Iris pigment epithelial cell (primary cell): ENCODE measurements at places on chromosomes 13 and 19.

DNA sequence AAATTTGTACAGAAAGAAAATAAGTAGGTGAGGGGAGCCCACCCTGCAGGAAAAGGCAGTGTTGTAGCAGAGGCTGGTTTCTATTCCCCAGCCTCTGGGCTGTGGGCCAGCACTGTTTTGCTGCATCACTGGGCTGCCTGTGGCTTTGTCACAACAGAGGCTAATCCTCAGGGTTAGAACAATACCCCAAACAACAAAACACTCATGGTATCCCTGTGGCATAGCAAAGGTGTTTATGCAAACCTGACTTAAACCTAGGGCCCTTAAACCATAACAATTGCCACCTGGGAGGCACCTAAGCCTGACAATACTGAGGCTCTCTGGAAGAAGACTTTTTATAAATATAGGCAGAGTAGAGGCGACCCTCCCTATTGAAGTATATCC is 314.7 kb downstream of the OLFM4 start:
- DNase-seq: no peak

DNA sequence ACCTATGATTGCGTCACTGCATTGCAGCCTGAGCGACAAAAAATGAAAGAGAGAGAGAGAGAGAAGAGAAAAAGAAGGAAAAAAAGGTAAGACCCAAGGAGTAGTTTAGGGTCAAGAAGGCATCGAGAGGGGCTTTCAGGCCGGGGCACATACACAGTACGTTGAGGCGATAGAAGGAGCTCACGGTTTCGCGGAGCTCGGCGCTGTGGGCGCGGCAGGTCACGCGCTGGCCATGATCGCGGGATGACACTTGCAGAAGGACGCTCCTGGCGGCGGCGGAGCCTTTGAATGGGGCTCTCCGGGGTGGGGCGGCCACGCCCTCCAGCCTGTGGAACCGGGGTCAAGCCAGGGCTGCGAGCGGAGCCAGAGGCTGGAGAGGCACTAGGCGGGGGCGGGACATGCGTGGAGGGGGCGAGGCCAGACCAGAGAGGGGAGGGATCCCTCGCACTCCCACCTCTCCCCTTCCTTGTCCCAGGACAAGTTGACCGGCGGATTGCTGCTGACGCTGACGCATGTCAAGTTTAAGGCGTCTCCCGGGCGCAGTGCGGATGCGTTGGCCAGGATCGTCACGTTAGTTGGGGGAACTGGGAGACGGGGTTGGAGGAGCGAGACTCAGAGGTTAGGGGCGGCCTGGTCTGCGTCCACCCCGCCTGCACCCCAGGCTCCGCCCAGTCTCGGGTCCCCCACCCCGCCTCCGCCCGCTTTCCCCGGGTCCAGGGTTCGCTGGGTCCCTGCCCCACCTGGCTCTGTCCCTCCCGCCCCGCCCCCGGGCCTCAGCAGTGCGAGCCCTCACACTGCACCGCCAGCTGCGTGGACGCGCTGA is 6.9 kb downstream of the NPHS1 start:
- DNase-seq: no peak

GRCh38 chr19:35790981-35791813 is 15.8 kb downstream of the ARHGAP33 start:
- DNase-seq: no peak

- no peak for DNase-seq
Observed at GRCh38 chr19:29673451-29674371, 8.4 kb downstream of the PLEKHF1 start.

- DNase-seq: no peak
Observed at GRCh38 chr19:38216785-38217641, 7.0 kb downstream of the DPF1 start.

- peak; percentile 43 for DNase-seq
Observed at GRCh38 chr19:57171551-57172081, 4.3 kb upstream of the DUXA start.

- DNase-seq: peak; percentile 7
Observed at GRCh38 chr19:39192846-39193245, 3.9 kb upstream of the NCCRP1 start.

DNA sequence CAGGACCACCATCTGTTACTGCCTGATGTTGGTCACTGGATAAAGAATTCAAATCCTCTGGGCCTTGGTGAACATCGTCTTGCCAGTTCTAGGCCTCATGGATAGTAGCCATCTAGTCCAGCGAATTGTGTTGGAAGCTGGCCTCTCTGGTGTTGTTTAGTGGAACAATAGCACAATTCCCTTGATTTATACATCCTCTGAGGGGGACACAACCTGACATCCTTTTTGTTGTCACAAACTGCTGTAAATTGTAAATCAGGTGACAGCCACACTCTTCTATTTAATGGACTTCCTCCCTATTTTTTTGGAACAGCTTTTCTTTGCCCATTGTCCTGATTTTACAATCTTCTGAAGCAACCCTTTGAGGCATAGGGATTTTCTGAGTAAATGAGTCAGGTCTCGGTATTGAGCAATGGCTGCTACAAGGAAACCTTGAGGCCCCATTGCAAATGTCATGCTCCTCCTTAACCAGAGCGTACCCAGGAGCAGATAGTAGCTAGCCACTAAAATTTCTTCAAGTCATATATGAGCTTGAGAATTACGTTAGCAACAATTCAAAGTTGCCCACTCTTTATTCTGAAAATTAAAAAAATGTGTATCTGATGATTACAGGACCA is 263.3 kb downstream of the COG6 start:
- peak; percentile 80 for DNase-seq

DNA sequence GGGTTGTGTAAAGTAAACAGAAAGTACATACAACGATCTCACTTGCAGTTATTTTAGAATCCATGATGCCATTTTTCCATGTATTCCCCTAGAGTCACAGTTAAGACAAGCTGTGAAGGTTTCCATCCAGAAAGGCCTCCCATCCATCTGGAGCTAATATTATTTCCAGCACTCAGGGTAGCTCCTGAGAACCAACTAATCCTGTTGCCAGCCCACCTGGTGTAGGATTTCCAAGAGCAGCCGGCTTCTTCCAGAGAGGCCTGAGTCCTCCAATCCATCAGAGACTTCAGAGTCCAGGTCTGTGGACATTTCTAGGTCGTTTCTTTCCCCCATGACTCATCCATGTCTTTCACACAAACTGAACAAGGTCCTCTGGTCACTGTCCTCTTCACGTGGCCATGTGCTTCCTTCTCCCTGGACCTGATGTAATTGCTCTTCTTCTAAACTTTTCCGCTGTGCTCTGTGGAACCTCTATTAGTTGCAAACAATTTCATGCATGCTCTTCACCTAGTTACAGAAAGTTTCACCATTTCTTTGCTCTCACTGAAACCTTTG is 270.3 kb upstream of the TMTC4 start:
- no peak for DNase-seq

DNA sequence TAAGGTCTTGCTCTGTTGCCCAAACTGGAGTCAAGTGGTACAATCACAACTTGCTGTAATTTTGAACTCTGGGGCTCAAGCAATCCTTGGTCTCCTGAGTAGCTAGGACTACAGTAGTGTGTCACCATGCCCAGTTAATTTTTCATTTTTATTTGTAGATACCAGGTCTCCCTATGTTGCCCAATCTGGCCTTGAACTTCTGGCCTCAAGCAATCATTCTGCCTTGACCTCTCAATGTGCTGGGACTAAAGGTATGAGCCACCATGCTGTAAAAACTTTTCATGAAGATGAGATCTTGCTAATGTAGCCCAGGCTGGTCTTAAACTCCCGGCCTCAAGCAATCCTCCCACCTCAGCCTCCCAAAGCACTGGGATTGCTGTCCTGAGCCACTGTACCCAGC is 15.1 kb upstream of the NAA16 start:
- no peak for DNase-seq

DNA sequence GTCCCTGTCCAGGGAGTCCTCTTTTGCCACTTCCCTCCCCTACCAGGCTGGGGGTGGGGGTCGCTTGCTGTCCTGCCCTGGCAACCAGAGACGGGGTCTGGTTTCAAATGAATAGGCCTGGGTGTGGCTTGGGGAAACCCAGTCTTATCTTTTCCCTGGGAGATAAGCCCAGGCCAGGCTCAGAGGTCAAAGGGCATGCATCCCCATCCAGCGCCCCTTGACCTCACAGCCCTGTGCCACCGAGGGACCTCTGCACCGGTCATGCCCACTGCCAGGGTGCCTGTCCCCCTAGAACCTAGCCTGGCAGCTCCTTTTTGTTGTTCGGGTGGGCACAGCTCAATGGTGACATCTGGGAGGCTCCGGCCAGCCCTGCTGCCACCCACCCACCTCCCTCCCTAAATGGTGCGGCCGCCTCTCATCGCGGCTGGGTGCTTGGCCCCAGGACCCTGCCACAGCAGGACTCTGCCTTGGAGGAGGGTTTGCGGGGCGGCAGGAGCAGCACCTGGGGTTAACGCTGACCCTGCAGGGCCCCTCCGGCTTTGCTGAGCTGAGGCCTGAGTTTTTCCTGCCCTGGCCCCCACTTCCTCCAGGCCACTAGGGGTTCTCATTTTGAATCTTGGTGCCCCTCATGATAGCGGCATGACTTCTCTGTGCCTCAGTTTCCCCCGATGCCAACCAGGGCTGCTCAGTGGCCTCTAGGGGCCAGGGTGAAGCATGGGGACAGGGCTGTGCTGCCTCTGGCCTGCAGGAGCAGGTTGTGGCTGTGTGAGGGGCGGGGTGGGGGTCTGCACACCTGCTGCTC is 2.9 kb upstream of the CERS1 start:
- DNase-seq: no peak

DNA sequence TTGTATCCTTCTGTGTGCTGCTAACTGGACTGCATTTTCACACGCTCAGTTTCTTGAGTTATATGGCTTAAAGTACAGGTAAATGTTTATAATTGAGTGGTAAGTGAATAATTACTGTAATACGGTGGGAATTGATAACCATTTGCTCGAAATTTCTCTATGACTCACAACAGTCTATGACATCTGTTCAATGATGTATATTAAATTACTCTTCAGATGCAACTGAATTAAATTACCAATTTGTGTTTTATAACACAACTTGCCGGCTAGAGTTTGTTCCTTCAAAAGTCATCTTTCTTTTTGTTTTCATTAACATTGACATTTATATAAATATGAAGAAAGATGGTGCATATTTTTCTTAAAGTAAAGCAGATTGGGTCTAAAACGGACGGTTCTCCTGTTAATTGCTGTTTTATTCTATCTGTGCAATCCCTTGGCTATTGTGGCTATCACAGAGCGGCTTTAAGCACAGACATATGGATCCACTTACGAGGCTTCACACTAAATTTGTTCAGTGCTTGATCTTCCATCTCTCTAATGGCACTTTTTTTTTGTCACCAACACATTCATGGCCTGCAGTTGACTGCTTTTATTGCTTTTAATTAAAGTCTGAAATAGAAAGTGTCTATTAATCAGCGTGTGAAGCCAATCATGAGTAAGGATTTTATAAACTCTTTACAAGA is 1291.6 kb upstream of the SLC10A2 start:
- DNase-seq: no peak

GRCh38 chr13:45658586-45659235 is 43.2 kb upstream of the ERICH6B start:
- peak; percentile 55 for DNase-seq

- no peak for DNase-seq
Observed at GRCh38 chr19:2171349-2172145, 7.8 kb downstream of the DOT1L start.

- peak; percentile 72 for DNase-seq
Observed at GRCh38 chr19:32675720-32676185, at the start of gene RGS9BP. RGS9BP (plus strand) TSS chr19:32675848; CDS start chr19:32676264, 416 bp downstream.

GRCh38 chr13:24176351-24177101 is 16.0 kb downstream of the SPATA13 start:
- no peak for DNase-seq

GRCh38 chr13:26508885-26509284 is 48.6 kb upstream of the WASF3 start:
- DNase-seq: peak; percentile 93

GRCh38 chr19:10018786-10019185 is 5.5 kb downstream of the RDH8 start:
- no peak for DNase-seq

DNA sequence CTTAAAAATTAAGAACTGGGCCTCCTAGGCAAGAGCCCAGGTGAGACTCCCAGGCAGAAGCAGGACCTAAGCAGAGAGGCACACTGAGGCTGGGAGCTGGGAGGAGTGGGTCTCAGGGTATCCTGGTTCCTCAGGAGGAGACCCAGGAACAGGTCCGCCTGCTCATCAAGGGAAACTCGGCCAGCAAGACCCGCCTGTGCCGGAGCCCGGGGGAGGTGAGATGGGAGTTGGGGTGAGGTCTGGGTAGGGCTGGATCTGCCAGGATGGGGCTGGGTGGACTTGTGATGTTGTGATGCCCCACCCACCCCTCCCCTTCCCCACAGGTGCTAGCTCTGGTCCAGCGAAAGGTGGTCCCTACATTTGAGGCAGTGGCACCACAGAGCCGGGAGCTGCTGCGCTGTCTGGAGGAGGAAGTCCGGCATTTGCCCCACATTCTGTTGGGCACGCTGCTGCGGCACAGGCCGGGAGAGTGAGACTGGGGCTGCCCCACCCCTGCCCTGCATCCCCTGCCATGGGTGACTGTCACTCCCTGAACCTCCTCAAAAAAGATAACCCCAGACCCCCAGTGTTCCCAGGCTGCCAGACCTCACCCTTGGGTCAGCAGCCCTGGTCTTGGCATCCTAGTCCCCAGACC is 6.9 kb downstream of the HAUS5 start:
- DNase-seq: no peak

DNA sequence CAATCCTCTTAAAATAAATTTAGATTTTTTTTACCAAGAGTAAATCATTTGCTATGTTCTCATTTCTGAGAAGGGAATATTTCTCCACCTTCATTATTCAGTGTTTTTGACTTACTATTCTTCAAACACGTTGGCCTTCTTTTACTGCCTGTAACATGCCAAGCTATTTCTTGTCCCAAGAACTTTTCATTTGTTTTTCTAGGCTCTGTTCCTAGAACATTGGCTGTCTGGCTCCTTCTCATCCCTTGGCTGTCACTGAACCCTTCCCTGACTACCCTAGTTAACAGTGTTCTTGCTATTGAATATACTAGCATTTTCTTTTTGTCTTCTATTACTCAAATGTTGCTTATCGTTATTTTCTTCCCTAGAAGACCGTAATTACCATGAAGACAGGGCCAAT is 248.1 kb downstream of the ITGBL1 start:
- DNase-seq: peak; percentile 66

DNA sequence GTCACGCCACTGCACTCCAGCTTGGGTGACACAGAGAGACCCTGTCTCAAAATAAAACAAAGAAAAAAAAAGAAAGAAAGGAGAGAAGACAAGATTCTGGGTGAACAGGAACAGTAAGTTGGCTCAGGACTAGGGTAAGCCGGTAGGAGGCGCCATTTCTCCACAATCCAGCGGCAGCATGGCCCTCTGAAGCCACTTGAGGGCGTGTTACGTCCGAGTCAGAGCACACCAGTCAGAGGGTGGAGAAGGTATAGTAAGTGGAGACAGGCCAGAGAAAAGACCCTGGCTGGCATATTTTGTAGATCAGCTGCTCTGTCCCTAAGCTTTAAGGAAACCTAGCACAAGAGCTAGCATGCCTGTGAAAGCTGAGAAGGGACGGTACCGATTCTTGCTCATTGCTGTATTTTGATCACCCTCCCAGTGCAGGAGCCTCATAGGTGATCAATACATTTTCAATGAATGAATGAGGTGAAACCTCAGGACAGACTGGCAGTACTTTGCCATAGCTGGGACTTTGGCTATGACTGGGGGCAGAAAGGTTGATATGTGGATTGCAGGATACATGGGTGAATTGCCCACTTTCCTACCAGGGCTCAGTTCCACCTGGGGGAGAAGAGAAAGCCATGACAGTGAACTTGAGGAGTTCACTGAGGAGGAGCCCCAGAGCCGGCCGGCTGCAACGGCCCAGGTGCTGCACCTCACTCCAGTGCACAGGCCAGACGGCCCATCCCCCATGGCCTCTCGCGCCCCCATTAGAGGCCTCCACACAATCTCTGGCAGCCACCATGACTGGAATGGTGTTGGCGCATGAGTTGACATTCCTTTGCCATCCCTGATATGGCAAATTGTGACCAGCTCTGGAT is 23.5 kb downstream of the POU2F2 start:
- DNase-seq: peak; percentile 88
